Mesenteric fat pad (tissue), 1 donor: ENCODE measurements at places on chromosomes 5 and 9.

GRCh38 chr9:83197591-83197990 is 134.6 kb upstream of the RASEF start:
- DNase-seq = no peak

DNA sequence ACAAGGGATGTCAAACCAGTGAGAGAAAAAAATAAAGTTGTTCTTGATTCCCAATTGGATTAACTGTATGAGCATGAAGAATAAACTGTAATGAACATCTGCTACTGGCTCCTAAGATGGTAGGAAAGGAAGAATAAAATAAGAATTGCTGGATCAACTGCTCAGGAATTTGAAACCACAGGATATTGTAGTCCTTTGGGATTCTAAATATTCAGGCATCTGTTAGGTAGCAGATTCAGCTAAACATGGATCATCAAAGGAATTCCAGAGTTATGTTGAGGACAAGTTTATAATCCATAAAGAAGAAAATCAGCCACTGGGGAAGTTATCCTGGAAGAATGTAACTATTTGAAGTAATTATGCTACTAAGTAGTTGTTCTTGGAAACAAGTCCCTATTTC is 65.8 kb downstream of the ISL1 start:
- DNase-seq = no peak

DNA sequence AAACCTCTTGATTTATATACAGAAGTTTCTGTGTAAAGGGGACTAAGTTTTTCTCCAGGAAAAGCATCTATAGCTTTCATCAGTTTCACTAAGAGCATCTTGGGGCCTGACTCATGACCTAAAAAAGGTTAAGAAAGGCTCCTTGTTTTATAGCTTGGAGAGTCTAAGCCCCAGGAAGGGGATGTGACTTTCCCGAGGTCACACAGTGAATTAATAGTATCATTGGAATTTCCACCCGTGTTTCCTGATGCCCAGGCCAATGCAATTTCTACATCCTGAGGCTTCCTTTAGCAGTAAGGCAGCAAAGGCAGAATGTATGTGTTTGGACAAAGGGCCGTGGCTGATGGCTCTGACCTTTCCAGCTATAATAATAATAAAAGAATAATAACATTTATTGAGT is 8.6 kb downstream of the MORN5 start:
- no peak for DNase-seq

DNA sequence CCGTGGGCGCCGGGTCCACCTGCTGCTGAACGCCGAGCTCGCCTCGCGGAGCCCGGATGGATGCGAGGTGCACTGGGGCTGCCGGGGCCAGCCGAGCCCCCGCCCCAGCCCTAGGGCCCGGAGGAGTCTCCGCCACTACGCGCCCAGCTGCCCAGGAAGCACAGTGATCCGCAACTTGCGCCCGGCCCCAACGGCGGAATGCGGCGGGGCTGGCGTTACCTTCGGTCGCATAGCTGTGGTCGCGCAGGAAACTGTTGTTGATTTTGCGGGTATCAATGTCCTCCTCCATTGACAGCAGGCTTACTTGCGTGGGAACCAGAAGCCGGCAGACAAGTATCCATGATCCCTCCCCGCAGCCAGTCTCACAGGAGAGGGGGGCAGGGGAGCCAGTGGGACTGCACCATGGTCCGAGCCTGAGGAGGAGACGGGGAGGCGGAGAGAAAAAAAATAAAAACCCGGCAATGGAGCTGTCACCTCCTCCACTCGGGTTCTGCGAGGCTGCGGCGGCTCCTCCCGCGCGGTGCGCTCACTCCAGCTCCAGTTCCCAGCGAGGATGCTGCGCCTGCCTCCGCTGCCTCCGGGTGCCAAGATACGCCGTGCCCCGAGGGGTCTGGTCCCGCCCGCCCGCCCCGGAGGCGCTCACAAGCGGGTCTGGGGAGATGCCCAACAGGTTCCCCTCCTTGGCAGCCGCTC is 628 bp downstream of the PPP2R2B start:
- DNase-seq = no peak

GRCh38 chr5:38607930-38608564 is 51.6 kb upstream of the LIFR start:
- no peak for DNase-seq

DNA sequence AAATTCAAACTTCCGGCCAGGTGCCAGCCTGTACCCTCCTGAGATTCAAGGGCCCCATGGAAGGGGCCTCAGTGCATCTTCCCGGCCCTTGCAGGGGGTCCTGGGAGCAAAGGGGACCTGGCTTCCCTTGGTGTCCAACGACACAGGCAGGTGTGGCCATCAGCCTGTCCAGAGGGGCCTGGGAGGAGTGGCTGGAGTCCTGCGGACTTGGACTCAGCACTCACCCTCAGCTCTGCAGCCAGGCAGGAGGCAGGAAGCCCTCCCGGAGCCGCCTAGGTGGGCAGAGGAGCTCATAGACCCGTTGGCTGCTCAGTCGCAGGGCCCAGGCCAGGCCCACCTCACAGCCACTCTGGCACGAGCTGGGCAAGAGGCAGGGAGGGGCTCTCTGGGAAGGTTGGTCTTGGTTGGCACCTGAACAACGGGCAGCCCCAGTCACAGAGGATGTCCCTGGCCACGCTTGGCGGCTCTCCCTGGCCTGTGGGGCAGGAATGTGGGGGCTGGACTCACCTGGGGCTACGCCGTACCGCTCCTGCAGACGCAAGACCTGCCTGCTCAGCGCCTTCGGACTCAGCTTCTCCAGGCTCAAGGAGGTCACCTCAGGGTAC is 53.8 kb upstream of the NRARP start:
- no peak for DNase-seq
